ENCODE measurements at places on chromosomes 5 and 9.

GRCh38 chr9:35656348-35656747 lies 1.5 kb downstream of the RMRP start:
- no peak for DNase-seq

DNA sequence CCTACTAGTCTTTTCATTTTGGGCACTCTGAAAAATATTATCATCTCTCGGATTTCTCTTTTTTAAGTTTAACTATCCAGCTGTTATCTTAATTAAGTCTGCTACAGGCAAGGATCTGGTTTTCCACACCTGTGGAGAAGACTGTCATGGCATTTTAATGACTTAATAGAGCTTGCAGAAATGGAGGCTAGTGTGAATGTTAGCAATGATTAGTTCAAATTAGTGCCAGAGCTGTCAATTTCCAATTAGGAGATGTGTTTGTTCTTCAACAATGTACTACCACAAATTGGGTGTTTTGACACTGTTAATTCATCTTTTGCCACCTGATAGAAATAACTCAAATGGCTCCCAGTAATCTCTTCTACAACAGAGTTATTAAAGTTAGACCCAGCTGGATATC lies 2023.0 kb upstream of the CDH9 start:
- no peak for DNase-seq

- DNase-seq, result no peak
Observed at GRCh38 chr5:159449925-159450324, 119.6 kb upstream of the IL12B start.

DNA sequence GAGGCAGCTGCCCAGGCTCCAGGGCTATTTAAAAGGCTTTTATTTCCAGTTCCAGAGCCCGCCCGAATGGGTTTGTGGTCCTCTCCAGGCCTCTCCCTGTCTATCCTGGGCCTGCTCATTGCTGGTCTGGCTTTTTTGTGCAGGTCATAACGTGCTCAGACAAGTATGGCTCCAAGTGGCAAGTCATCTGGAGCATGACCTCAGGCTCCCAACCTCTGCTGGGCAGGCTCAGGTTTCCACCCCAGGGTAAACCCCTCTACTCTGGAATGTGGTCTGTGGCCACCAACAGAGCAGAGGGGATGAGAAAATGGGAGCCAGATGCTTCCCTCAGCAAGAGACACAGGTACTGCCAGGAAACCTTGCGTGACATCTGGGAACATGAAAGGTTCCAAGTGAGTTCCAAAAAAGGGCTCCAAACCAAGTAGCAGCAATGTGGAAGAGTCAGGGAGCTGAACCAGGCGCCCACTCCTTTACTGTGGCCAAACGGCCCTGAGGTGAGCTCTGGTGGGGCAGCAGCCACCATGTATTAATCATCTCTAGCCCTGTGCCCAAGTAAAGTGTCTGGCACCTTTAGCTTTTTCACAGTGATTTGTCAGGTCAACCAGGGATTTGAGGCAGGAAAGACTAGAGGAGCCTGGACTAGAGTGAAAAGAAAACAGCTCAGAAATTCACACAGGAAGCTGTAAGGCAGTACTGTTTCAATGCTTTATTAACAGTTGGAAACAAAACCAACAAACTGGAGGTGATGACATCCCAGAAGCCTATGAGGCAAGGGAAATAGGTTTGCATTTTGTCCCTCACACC lies 25.7 kb downstream of the PCDHGC5 start:
- DNase-seq, result peak; percentile 31

- DNase-seq, result no peak
Observed at GRCh38 chr9:38125889-38126288, 56.9 kb upstream of the SHB start.

GRCh38 chr9:105291938-105292337 lies 47.5 kb downstream of the SLC44A1 start:
- no peak for DNase-seq

DNA sequence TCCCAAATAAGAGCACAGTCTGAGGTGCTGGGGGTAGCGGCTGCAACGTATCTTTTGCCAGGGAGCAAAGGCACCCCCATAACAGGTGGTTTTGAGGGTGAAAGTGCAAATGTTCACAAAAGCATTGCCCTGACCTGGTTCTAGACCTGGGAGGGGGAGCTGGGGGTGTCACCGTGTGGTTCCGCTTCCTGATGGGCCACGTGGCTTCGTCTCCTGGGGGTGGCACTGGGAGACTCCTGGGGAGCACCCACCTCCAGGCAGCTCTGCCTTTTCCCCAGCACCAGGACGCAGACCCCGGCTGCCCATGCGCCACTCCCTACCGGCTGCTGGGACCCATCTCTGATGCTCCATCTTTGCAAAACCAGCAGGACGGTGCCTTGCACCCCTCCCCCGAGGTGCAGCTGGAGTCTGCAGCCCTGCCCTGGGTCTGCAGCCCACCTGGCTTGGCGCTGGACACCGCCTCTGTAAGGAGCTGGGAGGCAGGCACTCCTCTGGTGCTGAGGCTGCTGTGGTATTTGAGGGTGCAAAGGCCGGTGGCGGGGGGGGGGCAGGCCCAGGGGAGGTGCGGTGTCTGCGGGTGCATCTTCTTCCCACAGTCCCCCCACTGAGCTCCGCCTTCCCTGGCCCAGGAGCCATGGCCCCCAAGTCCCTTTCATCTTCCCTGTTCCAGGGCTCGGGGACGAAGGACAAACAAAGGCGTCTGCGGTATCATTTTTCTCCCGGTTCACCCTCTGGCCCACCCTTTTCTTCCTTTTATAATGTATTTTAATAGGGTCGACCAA lies 29.8 kb upstream of the RXRA start:
- DNase-seq, result no peak

DNA sequence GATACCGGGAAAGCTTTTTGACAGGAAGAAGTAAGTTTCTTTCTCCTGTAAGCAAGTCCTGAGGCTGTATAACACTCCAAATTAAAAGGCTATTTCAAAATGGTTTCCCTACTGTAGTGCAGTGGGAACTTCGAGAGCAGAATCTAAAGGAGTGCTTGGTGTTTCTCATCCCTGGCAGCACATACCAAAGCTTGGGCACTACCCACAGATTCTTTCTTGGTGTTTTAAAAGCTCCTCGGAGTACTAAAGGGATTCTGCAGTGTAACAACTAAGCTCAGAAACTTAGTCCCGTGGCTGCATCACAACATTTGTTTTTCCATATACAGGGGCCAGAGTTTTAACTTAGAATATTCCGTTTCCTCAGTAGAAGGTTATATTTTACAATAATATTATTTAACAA lies 5.6 kb upstream of the APC start:
- no peak for DNase-seq

GRCh38 chr9:89730715-89731114 lies 125.9 kb downstream of the GADD45G start:
- peak; percentile 15 for DNase-seq

- DNase-seq, result no peak
Observed at GRCh38 chr9:114263853-114264510, 58.9 kb upstream of the ORM1 start.

DNA sequence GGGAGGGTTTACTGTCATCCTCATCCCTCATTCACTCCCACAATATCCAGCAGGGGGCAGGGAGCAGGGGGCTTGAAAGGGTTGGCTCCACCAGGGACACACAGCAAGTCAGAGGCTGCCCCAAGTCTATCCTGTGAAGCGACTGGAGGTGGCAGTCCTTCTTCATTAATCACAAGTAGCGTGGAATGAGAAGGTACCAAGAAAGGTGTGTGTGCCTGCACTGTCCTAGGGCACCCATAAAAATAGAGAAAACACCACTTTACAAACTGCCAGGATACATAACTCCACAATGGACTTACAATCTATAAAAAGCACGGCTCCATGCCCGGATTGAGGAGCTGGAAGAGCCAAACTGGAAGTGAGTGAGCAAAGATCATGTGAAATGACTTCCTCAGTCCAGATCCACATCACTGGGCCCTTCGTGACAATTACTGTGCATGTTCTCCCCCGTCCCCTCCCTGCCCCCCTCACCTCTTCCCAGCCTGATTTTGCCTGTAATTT lies 183.9 kb downstream of the SLIT3 start:
- DNase-seq, result no peak

GRCh38 chr5:10335711-10336470 lies 17.6 kb upstream of the MARCHF6 start:
- DNase-seq, result no peak

GRCh38 chr9:137128862-137129455 lies 10.0 kb upstream of the GRIN1 start:
- DNase-seq, result peak; percentile 38

DNA sequence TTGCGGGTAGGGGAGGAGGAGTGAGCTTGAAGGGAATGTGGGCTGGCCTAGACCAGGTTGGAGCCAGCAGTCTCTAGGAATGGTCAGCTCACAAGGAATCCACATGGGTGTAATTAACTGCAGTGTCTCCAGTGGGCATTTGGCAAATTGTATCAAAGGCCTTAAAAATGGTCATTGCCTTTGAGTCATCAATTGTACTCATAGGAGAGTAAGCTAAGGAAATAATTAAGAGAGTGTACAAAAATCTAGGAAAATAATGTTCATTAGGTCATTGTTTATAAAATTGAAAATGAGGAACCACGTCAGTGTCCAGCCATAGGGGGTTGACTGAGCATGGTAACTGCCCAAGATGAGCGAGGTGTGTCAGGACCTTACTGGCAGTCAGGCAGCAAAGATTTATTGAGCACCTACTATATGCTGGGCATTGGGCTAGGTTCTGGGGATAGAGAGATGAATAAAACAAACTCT lies 29.8 kb upstream of the RPL26L1 start:
- no peak for DNase-seq

- DNase-seq, result peak; percentile 23
Observed at GRCh38 chr5:893137-893506, 438 bp downstream of the TRIP13 start.

DNA sequence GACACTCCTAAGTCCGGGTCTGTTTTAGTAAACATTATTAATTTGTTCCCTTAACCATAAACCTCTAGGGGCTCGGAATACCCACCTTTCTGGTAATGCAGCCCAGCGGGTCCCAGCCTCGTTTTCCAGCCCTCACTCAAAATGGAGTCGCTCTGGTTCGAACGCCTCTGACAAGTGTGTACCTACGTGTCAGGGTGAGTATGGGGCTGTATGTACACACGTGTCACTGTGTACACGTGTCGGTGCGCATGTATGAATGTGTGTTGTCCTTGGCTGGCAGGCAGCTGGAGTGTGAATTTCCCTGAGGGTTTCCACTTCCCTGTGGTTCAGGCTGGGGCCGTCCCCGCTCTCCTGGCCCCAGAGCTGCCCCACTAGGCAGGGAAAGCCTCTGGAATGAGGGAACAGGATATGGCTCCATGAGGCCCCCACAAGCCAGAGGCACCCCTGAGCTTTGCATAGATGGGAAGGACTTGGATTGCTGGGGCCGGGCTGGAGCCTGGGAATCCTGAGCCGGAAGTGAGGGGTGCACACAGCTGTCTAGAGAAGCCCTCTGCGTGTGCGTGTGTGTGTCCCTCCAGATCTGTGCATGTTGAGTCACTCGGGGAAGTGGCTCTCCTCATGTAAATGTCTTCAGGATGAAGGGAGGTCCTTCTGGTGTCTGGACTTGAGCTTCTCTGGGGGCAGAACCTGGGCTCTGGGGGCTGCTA lies 160.8 kb upstream of the IER5L start:
- DNase-seq, result no peak

GRCh38 chr5:42487077-42487476 lies 63.8 kb downstream of the GHR start:
- DNase-seq, result no peak

DNA sequence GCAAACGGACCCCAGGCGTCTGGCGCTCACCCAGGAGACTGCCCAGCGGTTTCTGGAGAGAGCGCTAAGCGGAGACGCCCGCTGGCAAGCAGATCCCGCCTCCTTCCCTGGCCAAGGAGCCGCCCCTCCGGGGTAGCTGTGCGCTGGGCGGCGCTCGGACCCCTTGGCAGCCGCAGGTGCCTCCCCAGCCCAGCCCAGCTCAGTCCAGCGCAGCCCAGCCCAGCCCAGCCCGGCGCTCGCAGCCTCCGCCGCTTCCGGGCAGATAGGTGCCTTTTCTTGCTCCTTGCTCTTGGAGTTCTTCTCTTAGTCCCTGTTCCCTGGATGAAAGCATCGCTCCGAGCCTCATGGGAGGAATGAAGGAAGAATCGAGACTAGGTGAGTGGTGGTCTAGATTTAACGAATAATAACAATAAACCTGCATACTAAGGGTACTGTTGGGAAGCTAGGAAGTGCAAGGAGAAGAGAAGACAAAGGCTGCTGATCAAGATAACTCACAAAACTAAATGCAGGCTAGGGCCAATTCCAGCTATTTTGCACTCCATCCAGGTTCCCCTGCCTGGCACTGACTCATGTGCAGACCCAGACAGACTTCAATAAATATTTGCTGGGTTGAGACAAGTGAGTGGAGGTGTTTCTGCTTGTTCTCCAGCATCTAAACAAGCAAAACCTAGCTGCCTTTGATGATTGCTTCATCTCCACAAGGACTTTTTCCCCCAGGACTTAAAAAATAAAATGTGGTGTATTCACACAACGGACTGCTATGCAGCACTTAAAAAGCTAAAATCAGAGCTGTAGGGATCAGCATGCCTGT lies at the start of gene STK32A:
STK32A (plus strand) TSS at position 202 of the 811 bp plus-strand sequence. CDS start 4,609 bp downstream, outside the sequence.
- no peak for DNase-seq

- no peak for DNase-seq
Observed at GRCh38 chr5:75670577-75670976, 46.7 kb downstream of the POC5 start.

GRCh38 chr5:32160228-32160627 lies 13.9 kb downstream of the GOLPH3 start:
- DNase-seq, result no peak

GRCh38 chr9:127163409-127163808 lies 41.0 kb upstream of the ANGPTL2 start:
- no peak for DNase-seq

DNA sequence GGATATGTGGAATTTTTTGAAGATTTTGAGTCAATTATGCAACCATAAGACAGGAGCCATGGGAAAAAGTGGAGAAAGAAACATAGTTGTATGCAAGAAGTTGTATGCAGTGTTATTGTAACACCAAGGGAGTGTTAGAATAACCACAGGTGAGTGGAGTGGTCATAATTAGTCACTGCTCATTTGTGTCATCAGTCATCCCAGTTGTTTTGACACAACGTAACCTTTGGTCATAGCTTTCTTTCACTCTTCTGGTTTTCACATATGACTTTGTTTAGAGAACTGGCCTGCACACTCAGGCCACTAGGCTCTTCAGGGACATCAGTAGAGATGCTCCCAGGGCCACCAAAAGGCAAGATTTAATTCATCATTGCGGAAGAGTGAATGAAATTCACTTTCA lies 158.7 kb upstream of the HMHB1 start:
- no peak for DNase-seq

DNA sequence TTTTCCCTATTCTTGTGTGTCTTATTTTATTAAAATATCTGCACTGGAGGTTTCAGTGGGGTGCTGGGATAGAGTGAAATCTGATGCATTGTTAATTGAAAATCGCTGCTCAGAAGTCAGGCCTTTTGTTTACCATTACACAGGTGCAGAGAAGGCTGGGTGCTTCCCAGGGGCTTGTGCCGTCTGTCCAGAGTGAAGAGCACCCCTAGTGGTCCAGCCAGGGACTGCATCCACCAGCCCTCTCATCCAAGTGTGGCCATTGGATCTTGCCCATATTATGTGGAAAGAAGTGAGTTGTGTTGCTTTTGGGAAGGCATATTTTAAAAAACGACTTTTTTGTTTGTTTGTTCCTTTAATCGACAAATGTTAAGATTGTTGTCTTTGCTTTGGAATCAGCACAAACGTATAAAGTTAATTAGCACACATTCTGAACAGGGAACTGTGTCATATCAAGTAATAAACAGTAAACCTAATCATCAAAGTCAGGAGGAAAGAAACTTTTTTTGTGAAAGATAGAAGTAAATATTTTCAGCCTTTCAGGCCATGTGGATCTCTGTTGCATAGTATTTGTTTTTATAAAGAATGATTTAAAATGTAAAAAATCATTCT lies 315.6 kb downstream of the MTRR start:
- DNase-seq, result peak; percentile 53
